ENCODE measurements at places on chromosomes 1 and 21.

DNA sequence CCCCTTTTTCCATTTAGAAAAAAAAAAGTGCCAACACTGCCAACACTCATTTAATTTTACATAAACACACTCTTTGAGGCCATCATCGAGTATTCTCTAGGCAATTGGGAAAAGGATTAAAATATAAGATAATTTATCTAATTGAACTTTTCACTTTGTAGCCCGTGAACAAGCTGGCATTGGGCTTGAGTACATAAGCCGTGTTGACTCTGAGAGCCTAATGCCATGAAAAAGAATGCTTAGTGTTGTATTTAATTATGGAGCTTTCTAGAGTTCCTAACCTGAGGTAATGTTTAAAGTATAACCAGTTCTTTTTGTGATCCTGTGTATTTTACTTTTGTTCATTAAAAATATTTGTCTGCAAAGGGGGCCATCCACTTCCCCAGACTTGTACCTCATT lies 193.8 kb downstream of the LYPLAL1 start:
- DNase-seq: no peak

DNA sequence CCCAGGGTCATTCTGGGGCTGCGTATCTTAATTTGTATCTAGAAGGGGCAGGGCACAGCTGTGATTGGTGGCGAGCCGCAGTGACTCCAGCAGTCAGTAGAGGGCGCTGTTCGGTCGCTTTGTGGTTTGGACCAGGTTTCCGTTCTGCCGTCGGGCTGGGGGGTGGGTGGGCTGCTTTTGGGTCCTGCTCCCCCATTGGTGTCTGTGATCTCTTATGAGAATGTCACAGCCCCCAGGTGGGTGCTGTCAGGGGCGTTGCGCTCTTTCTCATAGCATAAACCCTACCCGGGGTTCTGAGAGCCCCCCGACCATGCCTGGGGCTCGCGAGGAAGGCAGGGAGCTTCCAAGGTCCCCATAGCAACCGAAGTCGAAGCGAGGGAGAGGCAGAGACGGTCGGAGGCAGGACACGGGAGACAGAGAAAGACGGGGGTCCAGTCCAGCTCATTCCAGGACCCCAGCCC lies 5.4 kb downstream of the TFF3 start:
- DNase-seq: peak; percentile 58

GRCh38 chr1:211343607-211344006 lies 17.0 kb downstream of the TRAF5 start:
- DNase-seq: no peak

- no peak for DNase-seq
These were observed 62.5 kb downstream of the PRKAB2 start for GRCh38 chr1:147109762-147110161.

DNA sequence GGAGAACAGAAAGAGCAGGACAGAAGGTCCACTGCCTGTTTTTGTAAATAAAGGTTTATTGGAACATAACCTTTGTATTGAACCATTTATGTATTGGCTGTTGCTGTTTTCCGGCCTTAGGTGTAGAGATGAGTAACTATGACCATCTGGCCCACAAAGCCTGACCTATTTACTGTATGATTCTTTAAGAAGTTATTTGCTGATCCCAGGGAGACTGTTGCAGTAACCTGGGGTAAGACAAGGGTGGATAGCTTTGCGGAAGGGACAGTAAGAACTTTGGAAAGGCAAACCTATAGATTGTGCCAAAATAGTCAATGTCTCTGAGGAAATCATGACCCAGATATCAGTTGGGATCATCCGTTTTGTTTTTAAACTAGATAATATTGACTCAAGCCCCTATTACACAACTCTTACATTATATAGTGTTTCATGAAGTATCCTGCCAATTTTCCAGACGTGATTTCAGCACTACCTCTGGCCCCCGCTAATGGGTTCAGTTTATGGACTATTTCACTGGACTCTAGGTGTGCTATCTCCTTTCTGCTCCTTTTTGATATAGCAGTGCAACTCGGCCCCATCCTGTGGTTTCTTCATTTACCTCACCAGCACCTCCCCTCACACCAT lies 20.8 kb upstream of the TLCD4 start:
- DNase-seq: no peak

GRCh38 chr1:158819461-158820443 lies 11.4 kb upstream of the MNDA start:
- no peak for DNase-seq

DNA sequence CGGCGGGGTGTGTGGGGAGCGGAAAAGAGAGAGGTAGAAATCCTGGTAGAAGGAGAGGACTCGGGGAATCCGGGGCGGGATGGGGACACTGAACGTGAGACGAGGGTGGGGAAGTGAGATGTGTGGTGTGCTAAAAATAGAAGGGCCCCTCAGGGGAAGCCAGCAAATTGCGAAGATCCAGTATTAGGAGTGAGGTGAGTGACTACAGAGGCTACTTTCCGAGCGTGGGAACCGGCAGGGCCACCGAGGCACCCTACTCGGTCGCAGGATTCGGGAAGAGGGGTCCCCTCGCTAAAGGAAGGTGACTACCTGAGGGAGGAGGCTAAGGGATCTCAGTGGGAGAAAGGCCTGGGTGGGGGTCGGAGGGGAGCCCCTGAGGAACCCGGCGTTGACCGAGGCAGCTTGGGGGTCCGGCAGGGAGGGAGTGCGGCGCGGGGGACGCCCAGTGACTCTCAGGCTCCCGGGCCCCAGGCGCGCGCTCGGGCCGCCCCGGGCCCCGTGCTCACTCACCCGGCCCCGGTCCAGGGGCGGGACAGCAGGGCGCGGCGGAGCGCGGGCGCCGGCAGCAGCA lies 318 bp downstream of the ALDH4A1 start:
- no peak for DNase-seq

- DNase-seq: no peak
These were observed 19.8 kb downstream of the CSF1 start for GRCh38 chr1:109930252-109930993.

GRCh38 chr1:147822292-147822691 lies 61.9 kb upstream of the GJA5 start:
- DNase-seq: no peak

DNA sequence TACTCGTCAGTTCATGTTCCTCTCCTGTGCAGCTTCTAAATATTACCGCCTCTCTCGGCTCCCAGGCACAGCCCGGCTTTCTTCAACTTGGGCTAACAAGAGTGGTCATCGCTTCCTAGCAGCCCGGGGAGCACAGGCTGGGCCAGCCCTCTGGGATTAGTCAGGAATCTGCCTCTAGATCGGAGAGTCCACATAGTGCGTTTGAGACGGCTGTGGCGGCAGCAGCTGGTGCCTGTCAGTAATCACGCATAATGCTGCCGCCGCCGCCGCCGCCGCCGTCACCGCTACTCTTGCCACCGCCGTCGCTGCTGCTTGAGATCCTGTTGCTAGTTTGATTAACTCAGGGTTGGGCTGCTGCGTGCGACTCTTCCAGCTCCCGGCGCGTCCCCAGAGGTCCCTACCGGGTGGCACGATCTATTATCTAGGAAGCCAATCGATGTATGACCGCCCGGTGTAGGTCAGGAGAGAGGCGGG lies at the start of gene RXRG:
Gene RXRG, minus strand, starts transcription at position 230 of the 474 bp plus-strand sequence. CDS start 233 bp downstream, outside the sequence.
- DNase-seq: no peak

GRCh38 chr1:230082211-230082610 lies 15.2 kb downstream of the GALNT2 start:
- no peak for DNase-seq

- no peak for DNase-seq
These were observed 6.0 kb downstream of the HES3 start for GRCh38 chr1:6249739-6250689.

- DNase-seq: no peak
These were observed 1.5 kb downstream of the KCNA2 start for GRCh38 chr1:110604586-110605148.

GRCh38 chr1:153697191-153698019 lies 18.9 kb downstream of the NPR1 start:
- no peak for DNase-seq

- no peak for DNase-seq
These were observed 97.3 kb upstream of the BEND5 start for GRCh38 chr1:48873944-48874343.

DNA sequence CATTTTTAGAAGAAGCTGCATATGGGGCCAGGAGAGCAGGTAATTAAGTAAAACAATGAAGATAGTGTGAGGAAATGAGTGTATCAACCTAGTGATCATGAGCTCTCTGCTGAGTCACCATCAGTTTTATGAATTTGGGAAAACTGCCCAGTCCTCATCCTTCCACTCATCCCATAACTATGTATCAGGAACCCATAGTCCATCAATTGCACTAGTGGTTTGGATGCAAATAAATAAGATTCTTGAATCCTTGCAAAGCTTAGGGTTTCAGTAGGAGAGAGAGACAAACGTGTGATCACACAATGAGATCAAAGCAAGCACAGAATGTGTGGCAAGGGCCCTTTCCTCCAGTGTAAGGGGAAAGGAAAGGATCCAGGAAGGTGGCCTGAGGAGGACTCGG lies 145.6 kb downstream of the ZZZ3 start:
- no peak for DNase-seq

DNA sequence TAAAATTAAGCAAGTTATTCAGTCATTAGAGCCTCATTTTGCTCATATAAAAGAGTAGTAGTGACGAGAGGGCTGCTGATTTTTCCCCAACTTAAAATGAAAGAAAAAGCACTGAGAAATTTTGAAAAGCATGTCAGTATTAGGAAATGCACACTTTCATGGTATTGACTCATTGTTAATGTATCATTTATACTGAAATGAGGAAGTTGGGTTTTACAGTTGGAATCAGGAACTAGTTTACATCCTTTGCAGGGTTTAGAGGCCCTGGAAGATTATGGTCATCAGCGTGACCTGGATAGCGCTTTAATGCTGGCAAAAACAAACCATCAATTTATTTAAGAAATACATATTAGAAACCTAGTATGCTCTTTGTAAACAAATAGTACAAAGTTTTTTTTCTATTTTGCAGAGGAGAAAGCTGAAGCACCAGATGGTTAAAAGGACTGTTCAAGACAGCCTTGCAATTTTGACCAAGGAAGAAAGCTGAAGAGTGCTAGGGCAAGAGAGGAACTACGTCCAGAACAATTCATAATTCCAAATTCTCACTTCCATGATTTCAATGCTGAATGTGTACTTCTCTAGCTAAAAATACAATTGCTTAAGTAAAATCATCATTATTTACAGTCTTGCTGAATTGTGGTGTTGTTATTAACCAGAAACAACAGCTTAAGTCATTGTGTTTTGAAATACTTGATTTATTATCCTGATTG lies 94.8 kb upstream of the SGIP1 start:
- DNase-seq: no peak

DNA sequence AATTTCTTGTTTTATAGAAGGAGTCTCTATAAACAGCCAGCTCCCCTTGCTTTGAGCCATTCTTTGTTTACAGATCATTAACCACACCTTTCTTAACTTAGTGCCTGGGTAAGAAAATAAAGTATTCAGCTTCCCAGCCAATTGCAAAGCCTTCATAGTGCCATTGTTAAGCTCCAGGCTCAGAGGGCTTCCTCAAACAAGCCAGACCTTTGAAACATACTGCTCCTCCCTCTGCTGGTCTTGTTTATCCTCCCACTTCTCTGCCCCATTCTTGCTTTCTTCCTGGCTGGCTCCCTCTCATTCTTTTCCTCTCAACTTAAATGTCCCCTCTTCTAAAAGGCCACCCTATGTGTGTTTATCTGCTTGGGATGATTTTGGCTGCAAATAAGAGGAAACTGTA lies 319.4 kb upstream of the ST6GALNAC5 start:
- DNase-seq: no peak

DNA sequence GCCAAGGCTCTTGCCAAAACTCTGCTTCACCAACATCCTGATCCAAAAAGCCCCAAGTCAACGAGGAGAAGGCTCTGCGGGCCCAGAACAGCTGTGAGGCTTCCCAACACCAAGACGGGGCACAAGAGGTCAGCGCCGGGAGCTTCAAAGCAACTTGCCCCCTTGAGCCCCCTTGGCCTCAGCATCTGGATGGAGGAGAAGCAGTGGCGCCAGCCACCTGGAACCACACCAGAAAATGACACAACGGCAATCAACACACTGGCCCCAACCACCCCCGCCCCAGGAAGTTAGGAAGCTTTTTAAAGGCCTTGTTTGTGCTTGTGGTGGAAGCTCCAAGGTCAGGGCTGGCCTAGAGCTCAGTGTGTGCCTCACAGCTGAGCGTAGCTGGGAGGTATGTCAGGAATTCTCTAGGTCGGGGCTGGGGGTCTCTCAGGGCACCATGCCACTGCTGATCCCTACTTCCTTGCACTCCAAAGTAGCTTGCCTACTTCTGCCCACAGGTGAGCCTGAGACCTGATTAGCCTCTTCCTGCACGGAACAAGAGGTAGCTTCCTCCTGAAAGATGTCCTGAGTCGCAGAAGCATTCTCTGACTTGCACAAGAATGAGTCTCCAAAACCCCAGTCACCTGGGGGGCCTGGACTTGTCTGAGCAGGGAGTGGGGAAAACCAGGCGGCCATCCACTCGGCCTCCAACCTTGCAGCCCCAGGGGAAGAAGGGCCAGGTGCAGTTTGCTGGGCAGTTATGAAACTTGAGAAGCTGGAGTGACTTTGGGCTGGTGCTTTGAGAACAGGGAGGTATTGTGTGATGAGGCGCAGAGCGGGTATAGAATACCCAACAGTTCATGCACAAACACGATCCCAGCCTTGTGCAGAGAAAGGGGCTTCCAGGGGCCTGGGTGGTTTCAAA lies 9.7 kb upstream of the SRP9 start:
- DNase-seq: peak; percentile 81

DNA sequence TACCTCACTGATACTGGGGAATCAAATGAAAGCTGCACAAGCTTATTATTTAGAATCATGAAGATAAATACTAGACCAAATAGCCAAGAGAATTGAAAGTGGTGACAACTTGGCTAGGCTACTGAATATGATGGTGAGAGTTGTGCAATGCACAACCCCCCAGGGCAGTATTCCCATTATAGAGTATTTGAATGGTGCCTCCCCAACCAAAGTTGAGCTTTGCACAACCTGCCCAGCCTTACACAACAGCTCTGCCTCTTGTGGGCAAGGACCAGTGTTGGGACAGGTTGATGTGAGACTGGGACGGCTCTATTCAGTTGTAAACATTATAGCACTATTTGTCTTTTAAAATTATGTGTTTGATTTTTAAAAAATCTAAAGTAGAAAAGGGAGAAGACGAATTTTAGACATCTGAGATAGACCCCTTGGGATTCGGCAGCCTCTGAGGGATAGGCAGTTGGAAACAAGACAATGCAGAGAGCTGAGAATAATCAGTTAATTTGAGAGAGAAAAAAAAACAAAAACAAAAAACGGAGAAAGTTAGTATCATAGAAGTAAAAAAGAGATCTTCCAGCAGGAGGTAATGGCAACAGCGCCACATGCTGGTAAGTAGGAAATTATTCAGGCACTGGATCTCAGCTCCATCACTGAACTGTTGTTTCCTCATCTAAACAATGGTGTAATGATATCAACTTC lies 91.0 kb upstream of the KCNA3 start:
- DNase-seq: peak; percentile 35

DNA sequence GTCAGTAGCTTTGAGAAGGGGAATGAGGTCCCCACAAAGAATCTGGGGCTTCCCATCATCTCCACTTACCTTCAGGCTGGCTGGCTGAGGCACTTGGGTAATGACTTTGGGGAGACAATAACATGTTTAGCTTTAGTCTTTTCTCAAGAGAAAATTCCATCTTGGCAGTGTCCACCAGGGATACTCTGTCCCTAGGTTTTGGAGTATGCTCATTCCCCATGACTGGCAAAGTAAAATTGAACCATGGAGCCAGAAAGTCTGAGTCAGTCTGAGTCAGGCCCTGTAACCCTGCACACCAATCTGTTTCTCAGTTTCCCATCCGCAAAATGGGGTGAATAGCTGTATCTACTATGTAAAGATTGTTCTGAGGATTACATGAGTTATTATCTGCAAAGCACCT lies 28.2 kb downstream of the RUNX1 start:
- no peak for DNase-seq
